Ureter (tissue), 1 donor: ENCODE measurements at places on chromosomes 2 and 18. TPM values are rescaled to one million over a fixed set of nuclear protein-coding genes. Genes with fewer than 3 reads are reported as not detected.
A peak's percentile ranks its signal among the peaks of the same experiment; 100 is the strongest.

- peak; percentile 62 for DNase-seq
Observed at GRCh38 chr18:79567481-79568147, 112.0 kb upstream of the CTDP1 start.

DNA sequence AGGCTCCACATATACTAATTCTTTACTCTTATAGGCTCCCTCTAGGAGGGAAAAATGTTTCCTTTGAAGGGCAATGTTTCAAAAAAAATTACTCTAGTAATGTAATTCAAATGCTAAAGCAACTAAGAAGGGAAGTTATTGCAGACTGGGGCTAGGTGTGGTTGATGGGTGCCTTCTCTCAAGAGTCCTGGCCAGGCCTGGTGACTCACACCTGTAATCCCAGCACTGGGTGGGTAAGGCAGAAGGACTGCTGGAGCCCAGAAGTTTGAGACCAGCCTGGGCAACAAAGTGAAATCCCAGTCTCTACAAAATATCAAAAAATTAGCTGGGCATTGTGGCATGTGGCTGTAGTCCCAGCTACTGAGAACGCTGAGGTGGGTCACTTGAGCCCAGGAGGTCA lies 31.2 kb upstream of the CDKL4 start:
- DNase-seq = no peak

Gene DCAF17
- total RNA-seq = 31.0 TPM

Gene UGT1A9
- 1.5 TPM for total RNA-seq

Gene DNER
- 0.34 TPM for total RNA-seq

GRCh38 chr2:188330316-188331053 lies 38.8 kb downstream of the GULP1 start:
- DNase-seq = no peak

- DNase-seq = no peak
Observed at GRCh38 chr2:172052000-172052983, 33.0 kb upstream of the DLX1 start.

- DNase-seq = no peak
Observed at GRCh38 chr2:200763422-200763821, 48.3 kb upstream of the BZW1 start.

DNA sequence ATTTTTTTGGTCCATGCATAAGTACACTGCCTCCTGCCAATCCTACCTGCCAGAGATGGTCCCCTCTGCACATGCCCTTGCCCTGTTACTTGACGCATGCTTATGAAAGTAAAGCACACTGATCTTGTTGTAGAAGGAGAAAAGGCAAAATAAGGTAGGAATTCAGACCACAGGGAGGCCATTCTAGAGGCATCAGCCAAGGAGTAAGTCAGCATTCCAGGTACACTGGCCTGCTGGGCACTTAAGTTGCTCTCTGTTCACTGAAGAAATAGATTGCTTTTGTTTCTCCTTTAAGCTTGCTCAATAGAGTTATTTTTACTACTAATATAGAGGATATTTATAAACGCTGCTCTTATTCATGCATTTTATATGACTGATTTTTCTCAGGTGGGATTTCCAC lies 604.4 kb downstream of the TDRD15 start:
- no peak for DNase-seq

DNA sequence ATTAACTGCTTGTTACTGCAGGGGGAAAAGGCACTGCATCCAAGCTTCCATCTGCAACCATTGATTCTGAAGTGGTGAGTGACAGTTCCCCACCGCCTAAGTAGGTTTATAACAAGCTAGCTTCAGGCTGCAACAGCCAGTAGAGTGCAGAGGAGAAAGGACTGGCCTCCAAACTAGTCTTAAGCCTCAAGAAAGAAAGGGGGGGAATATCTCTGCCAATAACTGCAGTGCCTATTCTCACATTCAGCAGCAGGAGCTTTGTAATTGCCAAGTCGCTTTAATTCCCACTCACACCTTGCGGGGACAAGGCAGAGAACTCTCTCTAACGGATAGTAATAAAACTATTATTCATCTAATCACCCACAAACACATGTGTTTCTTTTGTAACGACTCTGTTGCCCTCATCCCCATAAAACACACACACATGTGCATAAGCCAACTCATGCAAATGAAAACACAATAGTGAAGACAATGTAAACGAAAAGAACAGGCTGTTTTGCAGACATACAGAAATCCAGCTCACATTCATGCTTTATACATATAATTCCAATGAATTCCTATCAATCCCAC lies 1963.3 kb upstream of the PIK3C3 start:
- DNase-seq = no peak

GRCh38 chr2:133848111-133848649 lies 279.9 kb upstream of the NCKAP5 start:
- DNase-seq = no peak

Gene HOXD13
- total RNA-seq = not detected

GRCh38 chr2:67215214-67216055 lies 181.7 kb upstream of the ETAA1 start:
- DNase-seq = peak; percentile 50

DNA sequence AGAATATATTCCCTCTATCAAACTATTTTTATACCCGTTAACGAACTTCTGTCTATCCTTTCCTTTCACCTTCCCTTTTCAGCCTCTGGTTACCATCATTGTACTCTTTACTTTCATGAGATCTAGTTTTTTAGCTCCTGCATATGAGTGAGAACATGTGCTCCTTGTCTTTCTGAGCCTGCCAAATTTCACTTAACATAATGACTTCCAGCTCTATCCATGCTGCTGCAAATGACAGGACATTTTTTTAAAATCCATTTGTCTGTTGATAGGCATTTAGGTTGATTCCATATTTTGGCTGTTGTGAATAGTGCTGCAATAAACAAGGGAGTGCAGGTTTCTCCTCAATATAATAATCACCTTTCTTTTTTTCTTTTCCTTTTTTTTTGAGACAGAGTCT lies 8.2 kb upstream of the CCDC195 start:
- no peak for DNase-seq

DNA sequence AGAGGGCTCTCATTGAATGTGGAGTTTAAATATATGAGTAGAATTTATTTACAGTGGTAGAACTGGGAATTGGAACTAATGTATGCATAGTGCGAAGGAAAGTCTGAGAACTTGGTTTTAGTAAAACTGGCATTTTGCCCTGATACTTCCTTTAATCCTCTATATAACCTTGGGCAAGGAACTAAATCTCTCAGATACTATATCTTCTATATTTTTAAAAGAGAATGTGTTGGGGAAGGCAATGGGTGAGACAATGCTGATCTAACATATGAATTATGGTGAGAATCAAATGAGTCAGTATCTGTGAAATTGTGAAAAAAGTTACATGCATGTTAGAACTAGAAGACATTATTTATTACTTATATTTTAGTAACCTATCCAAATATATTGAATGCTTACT lies 2109.4 kb upstream of the PIK3C3 start:
- DNase-seq = no peak

Gene CRYBA2
- total RNA-seq = not detected

Gene SP140L
- 39.0 TPM for total RNA-seq

Gene AFTPH
- 51.1 TPM for total RNA-seq

GRCh38 chr2:49288113-49288705 lies 133.9 kb upstream of the FSHR start:
- DNase-seq = no peak

DNA sequence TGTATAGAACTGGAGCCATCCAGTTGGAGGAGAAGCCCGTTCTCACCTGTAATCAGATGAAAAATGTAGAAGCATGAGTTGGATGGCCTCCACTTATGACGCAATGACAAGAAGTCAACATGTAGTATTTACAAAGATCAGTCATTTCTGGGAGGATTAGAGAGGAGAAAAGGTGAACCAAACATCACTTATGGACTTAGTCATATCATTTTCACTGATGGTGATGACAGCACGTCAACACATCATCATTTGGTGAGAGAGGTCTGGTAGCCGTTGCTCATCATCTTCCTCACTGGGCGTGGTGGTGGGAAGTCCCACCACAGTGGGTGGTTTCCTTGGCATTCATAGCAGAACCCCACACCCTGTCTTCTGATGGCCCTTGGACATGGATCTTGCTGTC lies 264.2 kb upstream of the EPAS1 start:
- DNase-seq = no peak

DNA sequence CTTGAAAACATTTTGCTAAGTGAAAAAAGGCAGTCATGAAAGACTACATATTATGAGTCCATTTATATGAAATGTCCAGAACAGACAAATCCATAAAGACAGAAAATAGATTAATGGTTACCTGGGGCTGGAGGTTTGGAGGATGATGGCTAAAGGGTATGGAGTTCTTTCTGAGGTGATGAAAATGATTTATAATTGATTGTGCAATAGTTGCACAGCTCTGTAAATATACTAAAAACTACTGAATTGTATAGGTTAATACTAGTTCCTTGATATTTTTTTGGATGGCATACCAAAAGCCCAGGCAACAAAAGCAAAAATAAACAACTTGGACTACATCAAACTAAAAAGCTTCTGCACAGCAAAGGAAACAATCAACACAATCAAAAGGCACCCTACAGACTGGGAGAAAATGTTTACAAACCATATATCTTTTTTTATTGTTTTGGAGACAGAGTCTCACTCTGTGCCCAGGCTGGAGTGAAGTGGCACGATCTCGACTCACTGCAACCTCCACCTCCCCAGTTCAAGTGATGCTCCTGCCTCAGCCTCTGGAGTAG lies 21.5 kb downstream of the SOS1 start:
- DNase-seq = no peak

Gene KIAA2012
- total RNA-seq = not detected

DNA sequence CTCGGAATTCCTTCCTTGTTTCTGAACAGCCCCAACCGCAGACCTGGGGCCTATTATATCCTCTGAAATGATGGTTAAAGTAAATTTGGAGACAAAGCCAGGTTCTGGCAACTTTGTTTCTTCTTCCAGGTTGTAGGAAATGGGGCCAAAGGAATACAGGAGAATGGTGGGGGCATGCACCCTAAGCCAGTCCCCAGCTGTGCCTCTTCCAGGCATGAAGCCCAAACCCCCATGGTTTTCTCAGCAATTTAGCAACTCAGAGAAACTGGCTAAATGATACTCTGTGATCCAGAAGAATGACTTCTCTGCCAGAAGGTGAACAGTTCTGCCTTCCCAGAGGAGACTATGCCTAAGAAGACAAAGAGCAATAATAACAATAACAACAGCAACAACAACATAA lies 635.0 kb upstream of the FANCL start:
- no peak for DNase-seq

Gene DES
- 1,211 TPM for total RNA-seq

GRCh38 chr2:30113617-30114293 lies 33.1 kb upstream of the YPEL5 start:
- DNase-seq = peak; percentile 57

DNA sequence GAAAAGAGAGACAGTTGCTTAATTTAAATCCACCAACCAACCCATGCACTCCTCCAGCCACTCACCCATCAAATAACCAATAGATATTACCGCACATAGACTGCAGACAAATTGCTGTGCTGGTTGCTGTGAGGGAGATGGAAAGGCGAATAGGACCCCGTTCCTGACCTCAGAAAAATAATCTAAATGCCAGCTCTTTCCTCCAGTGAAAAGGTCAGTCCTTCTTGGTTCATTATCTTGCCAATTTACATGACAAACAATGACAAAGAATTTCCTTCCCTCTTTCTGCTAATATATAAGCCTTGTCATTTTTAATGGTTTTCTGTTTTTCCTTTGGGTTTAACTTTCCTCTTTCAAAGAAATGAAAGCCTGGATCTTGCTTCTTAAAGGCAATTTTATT lies 61.6 kb downstream of the MEP1B start:
- no peak for DNase-seq

Gene IL36RN
- total RNA-seq = not detected

- DNase-seq = peak; percentile 33
Observed at GRCh38 chr18:48800876-48801727, 149.7 kb downstream of the SMAD7 start.

Gene DNAH6
- 2.2 TPM for total RNA-seq

GRCh38 chr2:1052771-1053191 lies 102.1 kb downstream of the SNTG2 start:
- DNase-seq = no peak

GRCh38 chr2:232843834-232844233 lies 26.2 kb upstream of the SNORC start:
- no peak for DNase-seq

Gene TPO
- 4.2 TPM for total RNA-seq

DNA sequence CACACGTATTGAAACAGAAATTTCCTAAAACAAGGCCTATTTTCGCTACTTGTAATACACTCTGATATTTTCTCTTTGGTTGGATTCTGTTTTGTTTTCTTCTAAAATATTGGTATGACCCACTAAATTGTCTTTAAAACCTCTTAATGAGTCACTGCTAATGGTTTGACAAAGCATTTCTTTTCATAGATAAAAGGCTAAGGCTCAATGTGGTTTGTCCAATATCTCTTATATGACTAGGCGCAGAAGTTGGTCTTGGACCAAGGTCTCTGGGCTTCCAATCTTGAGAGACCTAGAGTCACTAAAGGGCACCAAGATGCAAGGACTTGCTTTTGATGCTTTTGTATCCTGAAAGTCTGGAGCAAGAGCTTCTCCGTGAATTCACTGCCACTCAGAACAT lies 498.2 kb upstream of the TCF4 start:
- DNase-seq = no peak

GRCh38 chr18:8978394-8978793 lies 124.1 kb upstream of the NDUFV2 start:
- no peak for DNase-seq

- DNase-seq = no peak
Observed at GRCh38 chr2:205850611-205851010, 168.3 kb downstream of the NRP2 start.

- DNase-seq = peak; percentile 54
Observed at GRCh38 chr2:17851731-17852585, 26.5 kb upstream of the KCNS3 start.

Gene SERPINB3
- total RNA-seq = not detected

- no peak for DNase-seq
Observed at GRCh38 chr2:51511002-51511401, 479.1 kb upstream of the NRXN1 start.

DNA sequence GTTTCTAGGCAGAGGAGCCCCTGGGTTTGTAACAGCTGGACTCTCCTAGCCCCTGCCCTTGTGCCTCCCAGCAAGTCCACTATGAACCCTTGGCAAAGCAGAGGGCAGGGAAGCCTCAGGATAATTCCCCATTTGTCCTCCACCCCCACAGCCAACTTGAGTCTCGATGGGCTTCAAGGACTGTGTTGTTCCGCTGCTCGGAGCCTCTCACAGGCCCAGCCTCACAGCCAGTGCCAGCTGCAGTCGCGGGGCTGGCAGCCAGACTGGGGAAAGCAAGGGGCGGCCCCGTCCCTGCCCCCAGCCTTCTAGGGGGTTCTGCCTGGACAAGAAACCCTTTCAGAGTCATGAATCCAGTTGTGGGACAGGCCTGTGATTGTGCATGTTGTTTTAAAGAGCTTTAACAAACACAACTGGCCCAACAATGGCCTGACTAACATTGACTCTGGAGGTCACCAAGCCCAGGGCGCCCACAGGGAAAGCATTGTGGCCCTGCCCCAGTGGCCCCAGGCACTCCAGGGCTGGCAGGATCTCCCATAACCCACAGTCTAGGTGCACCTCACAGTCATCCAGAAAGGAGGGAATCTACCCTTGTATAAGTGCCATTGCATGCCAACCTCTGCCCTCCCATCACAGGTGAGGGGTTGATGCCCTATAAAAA lies 71.8 kb upstream of the DAPL1 start:
- DNase-seq = no peak

Gene SDC1
- total RNA-seq = 480 TPM

GRCh38 chr2:201072201-201072530 lies 365 bp downstream of the NDUFB3 start:
- no peak for DNase-seq
